ENCODE measurements at places on chromosomes 12 and 14.
A peak's percentile ranks its signal among the peaks of the same experiment; 100 is the strongest.

- DNase-seq = no peak
Measured at GRCh38 chr12:7295529-7295928, 8.3 kb upstream of the ACSM4 start.

DNA sequence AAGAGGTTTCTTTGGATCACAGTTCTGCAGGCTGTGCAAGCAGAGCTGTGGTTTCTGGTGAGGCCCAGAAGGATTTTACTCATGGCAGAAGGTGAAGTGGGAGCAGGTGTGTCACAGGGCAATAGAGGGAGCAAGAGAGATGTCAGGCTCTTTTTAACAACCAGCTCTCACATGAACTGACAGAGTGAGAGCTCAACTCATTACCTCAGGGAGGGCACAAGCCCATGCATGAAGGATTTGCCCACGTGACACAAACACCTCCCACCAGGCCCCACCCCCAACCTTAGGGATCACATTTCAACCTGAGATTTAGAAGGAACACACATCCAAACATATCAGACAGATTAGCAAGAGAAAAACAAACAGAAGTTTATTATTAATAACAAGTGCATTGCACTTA, 470.4 kb downstream of the GALC start:
- peak; percentile 7 for DNase-seq

- DNase-seq = peak; percentile 10
Measured at GRCh38 chr12:131736446-131737149, 25.7 kb downstream of the SFSWAP start.

DNA sequence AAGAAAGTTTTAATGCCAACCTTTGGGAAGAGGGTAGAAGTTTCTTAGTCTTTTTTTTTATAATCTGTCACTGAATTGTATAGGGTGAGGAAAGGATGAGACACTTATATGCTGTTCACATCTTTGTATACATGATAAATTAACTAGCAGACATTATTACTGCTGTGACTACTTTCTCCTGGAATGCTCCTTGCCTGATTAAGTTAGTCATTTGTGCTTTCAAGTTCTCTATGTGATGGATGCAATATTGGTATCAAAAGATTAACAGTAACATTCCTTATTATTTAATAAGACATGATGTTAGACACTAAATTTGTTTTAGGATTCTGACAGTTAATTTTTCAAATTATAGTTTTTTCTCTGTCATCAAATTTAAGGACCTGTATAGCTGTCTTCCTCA, 223.4 kb upstream of the GARIN2 start:
- DNase-seq = no peak

DNA sequence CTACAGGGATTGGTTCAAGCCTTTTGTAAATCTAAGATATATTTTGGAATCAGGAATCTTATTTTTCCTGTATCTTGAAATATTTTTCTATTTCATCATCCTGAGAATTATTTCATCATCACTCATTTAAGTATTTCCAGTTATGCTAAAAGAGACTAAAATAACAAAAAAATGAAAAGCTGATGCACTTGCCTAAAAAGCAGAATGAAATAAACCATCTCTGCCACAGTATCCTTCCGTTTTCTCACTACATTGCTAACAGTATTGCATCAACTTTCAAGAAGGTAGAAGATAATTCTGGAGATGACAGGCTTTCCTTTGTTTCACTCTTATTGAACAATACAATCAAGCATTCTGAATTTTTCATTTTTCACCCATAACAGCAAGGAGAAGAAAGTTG, 31.1 kb upstream of the EIF5 start:
- no peak for DNase-seq

GRCh38 chr12:115341442-115341841, 657.5 kb upstream of the TBX3 start:
- peak; percentile 23 for DNase-seq

DNA sequence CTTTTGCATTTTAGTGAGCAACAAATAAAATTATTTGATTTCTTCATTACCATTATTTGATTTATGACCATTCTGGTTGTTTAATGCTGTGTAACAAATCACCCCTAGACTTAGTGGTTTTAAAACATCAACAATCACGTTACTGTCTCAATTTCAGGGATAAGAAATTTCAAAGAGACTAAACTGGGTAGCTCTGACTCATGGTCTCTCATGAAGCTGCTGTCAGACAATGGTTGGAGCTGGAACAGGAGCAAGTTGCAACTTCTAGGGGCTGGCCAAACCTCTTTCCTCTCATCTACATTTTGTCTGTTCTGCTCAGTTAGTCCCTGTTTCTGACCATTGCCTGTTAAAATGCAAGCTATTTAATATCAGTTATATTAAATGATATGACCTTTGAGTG, 517.0 kb downstream of the KCNH5 start:
- no peak for DNase-seq

DNA sequence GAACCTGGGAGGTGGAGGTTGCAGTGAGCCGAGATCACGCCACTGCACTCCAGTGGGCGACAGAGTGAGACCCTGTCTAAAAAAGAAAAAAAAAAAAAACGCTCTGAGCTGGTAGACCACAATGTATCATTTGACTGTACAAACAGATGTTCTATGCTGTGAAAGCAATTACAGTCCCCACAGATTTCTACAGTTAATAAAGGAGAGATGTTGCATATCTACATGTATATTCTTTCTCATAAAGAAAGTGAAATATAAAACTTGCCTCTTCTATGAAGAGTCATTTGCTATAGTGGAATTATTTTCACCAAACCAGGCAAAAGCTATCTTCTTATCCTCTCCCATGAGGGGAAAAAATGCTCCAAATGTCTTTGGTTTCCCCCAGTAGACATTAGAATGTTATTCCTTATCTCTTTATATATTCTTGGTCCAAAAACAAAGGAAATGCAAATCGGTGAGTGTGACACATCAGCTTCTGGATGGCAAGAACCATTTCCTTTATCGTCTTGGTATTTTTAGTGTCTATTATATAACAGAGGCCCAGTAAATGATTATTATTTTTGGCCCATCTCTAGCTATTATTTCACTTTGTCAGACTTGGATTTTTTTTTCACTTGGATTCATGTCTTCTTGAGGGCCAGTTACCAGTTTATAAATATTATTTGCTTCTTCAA, 230.4 kb downstream of the SSPN start:
- no peak for DNase-seq

DNA sequence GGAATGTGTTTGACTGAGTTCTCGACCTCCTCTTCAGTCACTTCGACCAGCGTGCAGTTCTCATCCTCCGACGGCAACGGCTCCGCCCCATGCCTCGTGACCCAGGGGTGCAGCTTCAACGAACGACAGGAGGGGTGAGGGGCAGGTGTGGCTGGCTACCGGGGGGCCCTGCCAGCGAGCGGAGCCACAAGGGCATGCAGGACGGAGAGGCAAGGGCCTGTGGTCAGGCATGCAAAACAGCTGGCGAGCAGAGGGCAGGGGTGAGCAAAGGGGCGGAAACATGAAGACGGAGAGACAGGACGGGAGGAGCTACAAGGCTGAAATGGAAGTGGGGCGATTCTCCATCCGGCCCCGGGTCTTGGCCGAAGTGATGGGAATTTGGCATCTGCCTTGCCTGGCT, 38.7 kb downstream of the P2RX4 start:
- DNase-seq = no peak

DNA sequence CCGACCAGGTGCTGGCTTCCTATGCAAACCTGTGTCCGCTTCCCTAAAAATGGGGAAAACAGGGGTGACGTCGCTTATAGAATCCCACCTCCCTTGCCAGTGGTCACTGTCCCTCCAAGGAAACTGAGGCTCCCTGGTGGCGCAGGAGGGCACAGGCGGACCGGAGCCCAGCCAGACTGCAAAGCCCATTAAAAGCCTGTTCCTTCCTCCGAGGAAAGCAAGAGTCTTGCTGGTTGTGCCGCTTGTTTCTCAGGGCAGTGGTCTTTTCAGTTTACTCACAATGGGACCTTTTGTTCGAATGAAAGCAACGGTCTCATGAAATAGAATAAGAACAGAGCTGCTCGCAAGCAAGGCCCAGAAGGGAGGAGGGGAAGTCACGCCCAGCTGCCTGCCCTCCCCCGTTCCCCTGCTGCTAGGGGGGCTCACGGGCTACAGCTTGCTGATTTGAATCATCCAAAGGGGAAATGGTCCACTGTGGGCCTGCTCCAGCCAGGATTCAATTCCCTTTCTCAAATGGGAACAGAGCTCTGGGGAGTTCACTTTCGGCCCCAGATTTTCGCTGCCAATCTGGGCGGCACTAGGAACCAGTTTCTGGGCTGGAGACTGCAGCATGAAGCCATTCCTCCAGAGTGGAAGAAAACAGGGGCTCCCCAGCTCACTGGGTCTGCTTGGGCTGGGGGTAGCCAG, 4.6 kb upstream of the SELPLG start:
- no peak for DNase-seq

DNA sequence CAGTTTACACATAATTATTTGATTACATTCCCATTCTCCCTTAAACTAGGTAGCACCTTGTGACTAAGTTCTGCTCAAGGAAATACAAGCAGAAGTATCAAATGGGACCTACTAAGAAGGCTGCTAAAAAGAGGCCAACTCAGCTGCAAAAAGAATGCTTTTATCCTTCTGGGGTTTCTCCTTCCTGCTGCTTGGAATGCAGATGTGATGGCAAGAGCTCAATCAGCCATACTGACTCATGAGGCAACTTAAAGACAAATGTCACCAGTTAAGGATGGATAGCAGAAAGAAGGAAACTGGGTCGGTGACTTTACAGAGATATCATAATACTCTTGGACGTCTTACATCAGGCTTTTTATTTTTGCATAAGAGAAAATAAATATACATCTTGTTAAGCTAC, 38.0 kb upstream of the RAP1B start:
- no peak for DNase-seq

- peak; percentile 35 for DNase-seq
Measured at GRCh38 chr12:64039281-64039871, 182.7 kb downstream of the KICS2 start.

DNA sequence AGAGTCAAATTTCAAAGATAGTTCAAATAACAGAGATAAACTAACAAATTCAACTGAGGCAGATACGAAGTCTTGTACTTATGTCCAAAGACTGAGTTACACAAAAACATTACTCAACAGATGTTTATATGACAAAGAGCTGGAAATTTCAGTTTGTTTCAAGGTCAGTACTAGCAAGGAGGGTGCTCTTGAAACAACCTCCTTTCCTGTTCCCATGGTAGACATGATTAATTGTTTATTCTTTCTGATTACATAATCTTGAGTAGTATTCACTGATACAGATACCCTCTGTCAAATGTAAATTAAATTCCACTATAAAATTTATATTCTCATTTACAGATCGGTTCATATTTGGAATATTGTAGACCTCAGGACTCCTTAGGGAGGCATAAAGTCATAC, 23.4 kb downstream of the TSPAN8 start:
- DNase-seq = no peak

DNA sequence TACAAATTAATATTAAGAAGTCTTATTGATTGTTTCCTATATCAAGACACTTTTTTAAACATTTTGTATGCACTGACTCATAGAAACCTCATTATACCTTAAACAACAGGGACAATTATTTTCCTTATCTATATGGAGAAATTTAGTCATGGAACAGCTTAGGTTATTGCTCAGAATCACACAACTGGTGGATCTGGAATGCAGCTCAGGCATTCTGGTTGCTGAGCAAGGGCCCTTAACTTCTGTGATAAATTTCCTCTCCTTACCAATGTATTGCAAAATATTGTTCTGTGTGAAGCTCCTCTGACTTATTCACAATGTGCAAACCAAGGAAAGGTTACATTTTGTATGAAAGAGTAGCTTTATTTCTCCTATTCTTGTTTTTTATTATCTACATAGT, 817.8 kb downstream of the LRFN5 start:
- no peak for DNase-seq

DNA sequence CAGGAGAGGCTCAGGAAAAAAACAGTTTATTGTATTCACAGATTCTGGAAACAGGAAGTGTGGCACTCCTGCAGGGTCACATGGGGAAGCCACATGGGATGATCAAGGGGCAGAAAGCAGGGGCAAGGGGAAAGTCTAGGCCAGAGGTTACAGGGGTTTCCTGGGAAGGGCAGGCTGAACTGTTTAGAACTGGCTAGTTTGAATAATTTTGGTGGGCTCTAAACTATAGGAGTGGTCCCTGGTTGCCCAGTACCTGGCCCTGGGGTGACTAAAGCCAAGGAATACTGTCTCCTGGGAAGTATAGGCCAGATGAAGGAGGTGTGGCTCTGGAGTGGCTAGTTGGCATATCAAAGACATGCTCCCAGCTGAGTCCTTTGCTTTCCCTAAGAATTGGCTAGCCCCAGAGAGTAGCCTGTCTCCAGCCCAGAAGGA, 169.2 kb downstream of the SLC41A2 start:
- DNase-seq = peak; percentile 7

- no peak for DNase-seq
Measured at GRCh38 chr14:68423686-68424085, 369.2 kb downstream of the ZFP36L1 start.

DNA sequence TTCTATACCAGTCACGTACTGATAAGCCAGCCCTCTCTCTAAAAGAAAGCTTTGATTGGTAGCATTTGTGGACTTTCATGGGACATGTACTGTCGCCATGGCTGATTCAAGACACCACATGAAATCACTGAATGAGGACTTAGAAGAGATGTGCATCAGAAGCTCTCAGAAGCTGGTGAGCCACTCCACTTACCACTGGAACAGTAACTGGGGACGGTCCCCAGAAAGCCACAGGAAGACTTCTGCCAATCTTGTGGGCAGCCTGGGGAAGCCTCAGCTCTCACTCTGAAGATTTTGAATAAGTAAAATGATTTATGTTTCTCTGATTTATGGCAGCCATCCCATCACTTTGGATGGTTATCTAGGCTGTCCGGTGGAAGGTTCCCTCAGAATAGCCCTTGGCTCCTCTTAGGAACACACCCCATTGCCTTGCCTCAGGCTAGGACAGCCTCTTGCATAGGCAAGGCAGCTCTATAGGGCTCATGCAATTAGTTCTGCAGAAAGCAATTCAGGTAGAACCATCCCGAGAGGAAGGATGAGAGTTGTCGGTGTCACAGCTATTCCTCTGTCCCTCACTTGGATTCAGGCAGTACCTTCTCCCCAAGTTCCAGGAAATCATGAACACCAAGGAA, 9.8 kb downstream of the DHRS1 start:
- DNase-seq = no peak

DNA sequence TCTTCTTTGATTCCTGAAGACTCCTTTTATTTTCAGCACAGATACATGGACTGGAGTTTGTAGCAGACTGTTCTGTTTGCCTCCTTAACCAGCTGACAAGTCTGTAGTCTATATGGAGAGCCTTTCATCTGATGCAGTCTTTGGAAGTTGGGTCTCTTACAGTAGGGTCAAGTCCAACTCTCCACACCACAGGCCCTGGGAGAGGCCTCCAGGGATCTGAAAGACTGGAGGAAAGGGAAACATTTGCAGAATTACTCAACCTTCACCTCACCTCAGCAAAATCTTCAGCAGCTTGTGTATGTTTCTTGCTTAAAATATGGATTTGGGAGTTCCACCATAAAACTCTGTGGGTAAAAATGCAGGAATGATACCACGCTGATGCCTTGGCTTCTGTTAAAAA, 188.4 kb downstream of the MSRB3 start:
- DNase-seq = no peak

- DNase-seq = no peak
Measured at GRCh38 chr12:13147688-13148484, 44.4 kb upstream of the GSG1 start.

DNA sequence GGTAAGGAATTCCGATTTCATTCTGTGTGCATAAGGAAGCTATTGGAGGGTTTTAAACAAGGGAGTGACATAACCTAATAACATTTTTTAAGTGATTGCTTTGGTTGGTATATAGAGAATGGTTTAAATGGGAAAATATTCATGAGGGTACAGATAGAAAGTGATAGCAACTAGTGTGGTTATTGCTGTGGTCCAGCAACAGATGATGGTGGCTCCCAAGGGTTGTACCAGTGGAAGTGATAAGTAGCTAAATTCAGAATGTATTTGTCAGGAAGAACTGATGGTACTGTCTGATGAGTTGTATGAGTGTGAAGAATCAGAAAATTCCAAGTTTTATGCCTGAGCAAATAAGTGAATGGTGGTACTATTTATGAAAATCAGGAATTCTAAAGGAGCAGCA, 2.6 kb upstream of the CNOT2 start:
- no peak for DNase-seq

Measured in HT-29 (cell line).